ENCODE measurements at places on chromosomes 16 and 17.

DNA sequence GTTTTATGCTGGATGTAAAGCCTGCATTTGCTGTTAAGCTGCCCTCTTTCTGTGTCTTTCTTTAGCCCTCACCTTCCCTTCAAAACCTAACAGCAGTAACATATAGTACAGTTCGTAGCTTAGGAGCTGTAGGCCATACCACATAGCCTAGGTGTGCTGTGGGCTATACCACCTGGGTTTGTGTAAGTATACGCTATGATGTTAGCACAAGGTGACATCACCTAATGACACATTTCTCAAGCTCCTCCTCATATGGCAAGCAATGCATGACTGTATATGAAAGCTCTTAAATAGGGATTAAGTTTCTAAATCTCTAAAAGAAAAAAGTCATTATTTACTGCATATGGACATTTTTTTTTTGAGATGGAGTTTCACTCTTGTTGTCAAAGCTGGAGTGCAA is 57.8 kb upstream of the TMEM97 start:
- DNase-seq, result no peak

- no peak for DNase-seq
Observed at GRCh38 chr17:63519972-63520882, 2.9 kb upstream of the KCNH6 start.

GRCh38 chr17:2094891-2095535 is 40.1 kb downstream of the HIC1 start:
- DNase-seq, result no peak

- DNase-seq, result no peak
Observed at GRCh38 chr17:55157165-55157564, 107.6 kb upstream of the HLF start.

DNA sequence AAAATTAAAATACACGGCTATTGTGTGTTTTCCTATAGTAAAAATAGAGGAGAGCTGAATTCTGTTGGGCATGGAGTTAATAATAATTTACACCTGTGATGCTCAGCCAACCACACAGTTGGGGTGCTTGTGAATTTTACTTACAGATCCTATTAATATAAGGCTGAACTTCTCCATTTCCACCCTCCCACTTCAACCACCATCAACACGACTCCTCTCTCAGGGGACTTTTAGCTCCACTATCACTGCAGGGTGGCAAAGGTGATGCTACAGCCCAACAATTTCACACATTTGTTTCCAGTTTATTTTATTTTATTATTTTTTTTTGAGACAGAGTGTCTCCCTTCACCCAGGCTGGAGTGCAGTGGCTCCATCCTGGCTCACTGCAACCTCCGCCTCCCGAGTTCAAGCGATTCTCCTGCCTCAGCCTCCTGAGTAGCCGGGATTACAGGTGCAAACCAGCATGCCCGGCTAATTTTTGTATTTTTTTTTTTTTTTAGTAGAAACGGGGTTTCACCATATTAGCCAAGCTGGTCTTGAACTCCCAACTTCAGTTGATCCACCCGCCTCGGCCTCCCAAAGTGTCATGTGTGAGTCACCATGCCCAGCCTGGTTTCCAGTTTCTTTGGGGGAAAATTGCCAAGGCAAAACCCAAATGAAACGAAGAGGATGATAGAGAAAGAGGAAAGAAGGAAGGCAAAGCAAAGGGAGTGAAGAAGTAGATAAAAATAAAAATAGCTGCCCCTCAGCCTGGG is 57.9 kb downstream of the GNA13 start:
- no peak for DNase-seq

- peak; percentile 48 for DNase-seq
Observed at GRCh38 chr16:2904100-2904921, 7.4 kb upstream of the FLYWCH1 start.

DNA sequence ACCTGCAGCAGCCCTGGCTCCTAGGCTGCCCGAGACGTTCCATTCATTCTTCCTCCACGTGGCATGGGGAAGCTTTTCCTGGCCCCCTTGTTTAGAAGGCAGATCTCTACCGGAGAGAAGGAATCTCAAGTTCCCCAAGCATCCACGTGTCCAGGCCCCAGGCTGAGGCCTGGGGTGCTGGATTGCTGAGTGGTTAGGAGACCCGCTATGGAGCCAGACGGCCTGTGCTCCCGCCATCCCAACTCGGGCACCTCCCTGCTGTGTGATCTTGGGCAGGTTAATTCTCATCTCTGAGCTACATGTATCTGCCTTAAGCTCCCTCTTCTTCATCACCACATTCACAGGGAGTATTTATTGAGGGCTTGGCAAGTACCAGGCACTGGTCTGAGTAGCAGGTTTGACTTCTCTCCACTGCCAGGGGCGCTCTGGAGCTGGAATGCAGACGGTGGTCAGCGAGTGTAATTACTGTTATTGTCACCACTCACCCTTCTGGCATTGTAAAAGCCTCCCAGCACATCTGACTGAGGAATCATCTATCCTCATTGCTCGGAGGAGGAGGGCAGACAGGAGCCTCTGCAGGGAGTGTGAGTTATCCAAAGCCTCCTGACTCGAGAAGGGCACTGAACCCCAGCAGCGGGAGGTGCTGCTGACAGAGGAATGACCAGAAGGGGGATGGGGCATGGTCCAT is 1.1 kb upstream of the ADGRG1 start:
- DNase-seq, result no peak

- no peak for DNase-seq
Observed at GRCh38 chr17:44223541-44224071, 4.1 kb upstream of the UBTF start.

DNA sequence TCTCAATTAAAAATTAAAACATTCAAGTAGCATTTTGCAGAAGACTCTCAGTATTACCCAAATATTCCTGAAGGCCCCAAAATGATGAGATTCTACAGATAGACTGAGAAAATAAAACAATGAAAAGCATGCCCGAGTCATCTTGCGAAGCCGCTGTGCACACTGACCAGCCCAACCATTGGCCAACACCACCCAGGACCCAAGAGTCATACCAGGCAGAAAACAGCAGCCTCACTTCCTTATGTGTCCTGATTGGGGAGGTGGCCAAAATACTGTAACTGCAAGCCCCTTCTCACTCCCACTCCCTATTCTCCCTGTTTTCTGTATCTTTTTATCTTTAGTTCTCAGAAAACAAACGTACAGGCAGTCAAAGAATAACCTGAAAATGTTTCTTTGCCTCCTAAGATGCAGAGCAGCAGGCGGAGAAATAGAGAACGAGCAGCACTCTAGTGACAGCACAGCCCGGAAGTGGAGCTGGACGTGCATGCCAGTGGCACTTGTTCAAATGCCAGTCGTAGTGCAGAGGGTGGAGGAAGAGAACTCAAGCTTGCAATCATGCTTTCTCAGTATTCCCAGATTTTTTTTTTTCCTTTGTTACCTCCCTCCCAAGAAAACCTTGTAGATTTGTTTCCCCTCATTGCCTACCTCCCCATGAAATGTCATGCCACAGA is 182.3 kb upstream of the SOX9 start:
- DNase-seq, result no peak

DNA sequence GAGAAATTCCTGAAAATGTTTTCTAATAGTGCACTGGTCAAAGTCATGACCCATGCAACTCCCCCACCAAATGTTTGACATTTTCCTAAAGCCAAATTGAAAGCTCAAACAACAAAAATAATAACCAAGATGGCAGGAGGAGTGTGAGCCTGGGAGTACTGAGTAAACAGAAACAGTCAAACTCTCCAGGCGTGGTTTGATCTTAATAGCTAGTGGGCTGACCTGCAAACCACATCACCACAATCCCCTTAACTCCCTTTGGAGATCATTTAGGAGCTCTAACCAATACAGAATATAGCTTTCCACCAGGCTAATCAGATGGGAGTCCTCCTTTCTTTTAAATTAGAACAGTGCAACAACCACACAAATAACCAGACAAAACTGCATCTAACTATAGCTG is 19.2 kb upstream of the MEIOC start:
- DNase-seq, result no peak

GRCh38 chr17:62627904-62628633 is 599 bp downstream of the MRC2 start:
- DNase-seq, result no peak

DNA sequence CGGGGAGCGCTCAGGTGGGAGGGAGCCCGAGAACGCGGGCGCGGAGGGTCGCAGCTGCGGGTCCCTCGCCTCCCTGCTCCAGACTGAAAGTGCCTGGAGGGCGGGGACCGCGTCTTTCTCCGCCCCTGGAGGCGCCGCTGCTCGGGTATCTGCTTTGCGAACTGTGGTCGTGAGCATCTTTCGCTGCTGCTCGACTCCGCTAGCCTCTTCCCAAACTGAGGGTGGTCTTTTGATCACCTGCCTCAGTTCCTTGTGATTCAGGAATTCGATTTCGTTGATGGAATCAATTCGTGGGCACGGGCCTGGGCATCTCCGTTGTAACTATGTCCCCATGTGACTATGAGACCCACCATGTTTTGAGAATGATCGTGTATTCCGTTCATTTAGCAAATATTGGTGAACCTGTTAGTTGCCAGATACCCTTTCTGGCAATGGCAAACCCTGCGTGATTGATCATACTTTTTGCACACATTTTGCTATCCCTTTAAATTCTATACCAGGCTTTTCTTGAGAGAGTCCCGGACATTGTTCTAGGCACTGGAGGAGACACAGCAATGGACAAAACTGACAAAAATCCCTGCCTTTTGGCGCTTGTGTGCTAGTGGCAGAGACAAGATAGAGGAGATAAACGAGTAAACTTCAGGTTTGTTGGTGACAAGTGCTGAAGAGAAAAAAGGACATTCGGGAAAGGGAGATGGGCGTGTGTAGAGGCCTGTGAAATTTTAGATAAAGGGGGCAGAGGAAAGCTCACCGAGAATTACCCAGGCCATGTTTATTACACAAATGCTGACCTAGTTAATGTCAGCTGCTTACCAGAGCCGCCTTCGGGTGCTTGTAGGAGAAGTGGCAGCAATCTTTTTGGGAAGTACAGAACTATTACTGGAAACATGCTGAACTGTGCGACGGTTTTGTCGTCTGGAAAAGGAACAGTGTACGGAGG is 948 bp downstream of the UTP18 start:
- no peak for DNase-seq

Data from stimulated activated CD8-positive, alpha-beta memory T cell treated with anti-CD3 and anti-CD28 coated beads, Interleukin-12 subunit alpha, Interleukin-12 subunit beta, amount 100 ng/mL, for 1 hour (primary cell).